ENCODE measurements at places on chromosomes 5 and 9.

GRCh38 chr5:140011297-140011802 is 31.7 kb downstream of the NRG2 start:
- DNase-seq, result no peak

DNA sequence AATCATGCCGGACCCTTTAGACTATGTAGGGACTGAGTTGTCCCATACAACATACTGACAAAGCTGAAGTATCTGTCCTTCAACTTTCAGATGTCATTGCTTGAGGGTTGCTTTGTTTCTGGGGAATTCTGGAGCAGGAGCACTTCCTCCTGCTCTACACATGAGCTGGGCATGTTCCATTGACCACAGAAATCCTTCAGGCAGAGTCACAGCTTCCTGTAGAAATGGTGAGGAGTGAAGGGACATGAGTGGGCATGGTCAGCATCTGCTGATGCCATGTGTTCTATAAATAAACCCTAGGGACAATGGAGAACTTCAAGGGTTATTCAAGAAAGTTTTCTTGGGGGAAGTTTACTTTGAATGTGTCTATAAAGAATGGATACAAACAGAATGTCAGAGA is 296.6 kb upstream of the FBXL7 start:
- DNase-seq, result peak; percentile 55

GRCh38 chr5:133457439-133458355 is 154.6 kb downstream of the FSTL4 start:
- no peak for DNase-seq

DNA sequence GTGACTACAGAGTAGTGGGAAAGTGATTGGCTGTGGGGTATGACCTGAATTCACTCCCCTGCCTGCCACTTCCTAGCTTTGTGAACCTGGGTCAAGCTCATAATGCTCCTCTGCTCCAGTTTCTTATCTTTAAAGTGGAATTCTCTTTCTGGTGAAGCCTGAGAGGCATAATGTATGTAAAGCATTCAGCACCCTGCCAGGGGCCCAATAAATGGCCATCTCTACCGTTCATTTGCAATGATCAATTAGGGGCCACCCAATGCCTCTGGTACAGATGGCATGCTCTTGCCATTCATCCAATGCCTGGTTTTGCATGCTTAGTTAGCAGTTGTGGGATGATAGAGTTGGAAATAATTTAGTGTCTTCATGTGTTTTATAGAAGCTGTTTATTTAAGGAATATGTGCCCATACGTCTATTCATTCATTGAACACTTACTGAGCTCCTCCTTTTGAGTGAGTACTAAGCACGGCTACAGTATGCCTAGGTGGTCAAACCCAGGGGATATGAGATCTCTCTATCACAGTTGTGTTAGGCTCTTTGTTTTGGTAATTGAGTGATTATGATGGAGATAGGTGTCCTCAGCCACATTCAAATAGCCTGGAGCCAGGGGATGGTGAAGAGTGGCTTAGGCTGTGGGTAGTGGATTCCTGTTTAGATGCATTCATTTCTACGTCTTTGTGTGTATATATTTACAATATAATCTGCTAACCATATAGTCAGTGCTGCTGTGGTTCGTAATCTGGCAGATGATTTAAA is 15.3 kb downstream of the ZNF462 start:
- DNase-seq, result no peak

- DNase-seq, result no peak
Measured at GRCh38 chr5:159274676-159275075, 11.6 kb downstream of the UBLCP1 start.

GRCh38 chr9:119788921-119789320 is 419.7 kb upstream of the BRINP1 start:
- DNase-seq, result no peak

GRCh38 chr9:112894699-112895098 is 4.0 kb upstream of the SLC46A2 start:
- no peak for DNase-seq

- no peak for DNase-seq
Measured at GRCh38 chr9:8677741-8678140, 878.2 kb upstream of the DMAC1 start.

- no peak for DNase-seq
Measured at GRCh38 chr5:172090976-172091547, 84.6 kb upstream of the FBXW11 start.

- DNase-seq, result no peak
Measured at GRCh38 chr5:111233052-111233374, 8.8 kb downstream of the CAMK4 start.

DNA sequence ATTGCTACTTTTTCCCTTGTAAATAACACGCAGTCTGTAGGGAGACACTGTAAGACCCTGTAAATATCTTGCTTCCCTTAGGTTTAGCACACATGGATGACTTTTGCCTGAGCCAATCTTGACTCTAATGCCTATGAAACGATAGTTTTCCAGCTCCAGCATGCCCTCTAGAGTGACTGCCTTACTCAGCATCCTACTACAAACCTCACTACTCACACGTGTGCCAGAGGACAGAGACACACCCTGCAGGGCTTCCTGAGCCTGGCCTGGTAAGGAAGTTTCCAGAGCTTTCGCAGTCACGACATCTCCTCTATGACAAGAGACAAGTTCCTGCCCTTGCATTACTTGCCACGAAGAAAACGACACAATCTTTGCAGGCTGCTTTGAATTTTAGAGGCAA is 138.1 kb downstream of the ATPSCKMT start:
- peak; percentile 72 for DNase-seq

DNA sequence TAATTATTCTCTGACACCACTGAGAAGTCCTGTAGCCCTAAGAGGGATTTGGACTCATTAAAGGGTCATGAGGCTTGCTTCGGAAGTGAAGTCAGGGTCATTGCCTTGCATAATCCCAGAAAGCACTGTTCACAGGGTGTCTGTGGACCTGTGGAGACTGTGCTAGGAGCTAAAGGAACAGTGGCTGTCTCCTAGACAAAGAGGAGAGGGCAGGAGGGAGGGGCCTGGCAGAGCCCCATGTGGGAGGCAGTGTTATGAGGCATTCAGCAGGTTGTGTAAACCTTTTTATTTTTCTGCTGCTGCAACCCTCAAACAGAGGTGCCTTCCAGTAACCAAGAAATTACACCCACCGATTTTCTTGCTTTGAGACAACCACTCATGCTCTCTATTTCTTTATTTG is 3.3 kb downstream of the TMEM174 start:
- DNase-seq, result no peak

GRCh38 chr5:117054911-117055310 is 480.3 kb upstream of the SEMA6A start:
- DNase-seq, result no peak

DNA sequence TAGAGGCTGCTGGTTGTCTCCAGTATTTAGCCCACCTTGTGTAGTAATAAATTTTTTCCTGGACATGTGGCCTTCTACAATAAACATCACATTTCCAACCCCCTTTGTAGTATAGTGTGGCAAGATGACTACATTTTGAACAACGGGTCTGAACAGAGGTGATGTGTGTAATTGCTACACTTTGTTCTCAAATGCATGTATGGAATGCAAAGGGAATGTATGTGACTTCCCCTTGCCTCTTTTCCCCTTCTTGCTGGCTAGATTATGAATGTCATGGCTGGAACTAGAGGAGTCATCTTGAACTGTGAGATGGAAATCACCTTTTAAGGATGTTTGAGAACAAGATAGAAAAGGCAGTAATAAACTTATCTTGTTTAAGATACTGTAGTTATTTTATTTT is 54.5 kb downstream of the PRR16 start:
- peak; percentile 25 for DNase-seq

GRCh38 chr5:24816206-24816605 is 171.4 kb upstream of the CDH10 start:
- DNase-seq, result no peak

DNA sequence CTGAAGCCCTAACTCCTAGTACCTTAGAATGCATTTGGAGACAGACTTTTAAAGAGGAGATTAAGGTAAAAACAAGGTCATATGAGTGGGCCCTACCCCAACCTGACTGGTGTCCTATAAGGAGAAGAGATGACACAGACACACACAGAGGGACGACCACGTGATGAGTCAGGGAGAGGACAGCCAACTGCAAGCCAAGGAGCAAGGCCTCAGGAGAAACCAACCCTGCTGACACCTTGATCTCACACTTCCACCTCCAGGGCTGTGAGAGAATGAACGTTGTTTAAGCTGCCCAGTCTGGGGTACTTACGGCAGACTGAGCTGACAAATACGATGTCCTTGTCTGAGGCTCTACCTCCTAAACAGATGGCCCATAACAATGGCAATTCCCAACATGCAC is 93.6 kb downstream of the ROR2 start:
- no peak for DNase-seq

- DNase-seq, result no peak
Measured at GRCh38 chr5:177131352-177132135, 2.0 kb upstream of the NSD1 start.

- peak; percentile 49 for DNase-seq
Measured at GRCh38 chr9:17216011-17216410, 81.2 kb downstream of the CNTLN start.

DNA sequence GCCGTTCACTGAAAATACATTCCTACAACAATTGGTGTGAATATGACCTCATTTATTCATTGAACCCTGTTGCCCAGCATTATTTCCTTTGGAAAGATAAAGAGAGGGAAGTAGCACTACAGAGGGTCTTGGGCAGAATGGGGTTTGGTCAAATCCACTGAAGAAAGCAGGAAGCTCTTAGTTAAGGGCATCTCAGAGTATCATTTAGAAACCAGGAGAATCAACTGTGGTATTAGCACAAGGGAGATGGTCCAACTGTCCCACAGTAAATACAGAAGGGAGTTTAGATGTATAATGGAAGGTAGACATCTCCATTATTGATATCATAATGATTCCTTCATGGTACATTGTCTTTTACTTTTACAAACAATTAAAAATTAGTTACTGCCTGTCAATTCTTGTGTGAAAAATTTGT is 47.1 kb downstream of the LIX1 start:
- no peak for DNase-seq

DNA sequence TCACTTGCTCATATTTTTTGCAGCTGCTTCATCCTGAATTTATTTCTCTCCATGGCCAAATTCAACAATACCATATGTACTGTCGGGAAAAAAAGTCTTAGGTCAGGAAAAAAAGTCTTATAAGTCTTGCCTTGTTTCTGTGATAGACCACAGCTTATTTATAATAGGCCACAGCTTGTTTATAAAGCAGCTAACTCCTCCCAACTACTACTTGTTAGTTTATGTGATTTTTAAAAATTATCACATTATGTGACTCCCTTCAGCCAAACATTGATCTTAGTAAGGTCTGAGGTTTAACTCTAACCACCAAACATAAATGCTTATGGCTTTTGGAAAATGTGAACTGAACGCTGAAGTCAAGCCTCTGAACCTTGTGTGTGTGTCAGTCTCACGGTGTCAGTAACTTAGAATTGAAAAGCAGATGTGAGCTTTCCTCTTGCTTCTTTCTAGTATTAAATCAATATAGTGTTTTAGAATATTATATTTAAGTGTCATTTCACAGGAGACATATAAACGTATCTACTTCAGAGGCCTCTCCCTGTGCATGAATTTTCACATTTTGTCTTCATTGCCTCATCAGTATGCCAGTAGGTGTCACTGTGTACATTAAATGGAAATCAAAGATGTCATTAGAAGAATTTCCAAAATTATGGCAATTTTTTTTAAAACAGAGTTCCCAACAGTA is 51.3 kb downstream of the SNX24 start:
- peak; percentile 43 for DNase-seq

DNA sequence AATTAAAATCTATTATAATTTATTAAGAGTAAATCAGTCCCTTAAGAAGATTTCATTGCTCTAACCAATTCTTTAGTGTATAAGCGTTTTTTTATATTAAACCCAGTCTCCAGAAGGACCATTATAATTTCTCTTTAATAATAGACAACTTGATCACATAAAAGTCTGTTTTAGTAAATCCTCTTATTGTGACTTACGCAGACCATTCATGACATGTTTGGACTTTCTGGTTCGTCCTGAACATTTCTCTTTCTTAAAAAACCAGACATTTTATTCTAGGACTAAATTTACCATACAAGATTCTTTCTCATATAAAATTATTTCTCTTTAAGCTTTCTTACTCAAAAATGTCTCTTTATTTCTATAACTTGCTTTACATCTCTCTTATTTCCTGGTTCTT is 196.2 kb upstream of the RAI14 start:
- DNase-seq, result no peak

DNA sequence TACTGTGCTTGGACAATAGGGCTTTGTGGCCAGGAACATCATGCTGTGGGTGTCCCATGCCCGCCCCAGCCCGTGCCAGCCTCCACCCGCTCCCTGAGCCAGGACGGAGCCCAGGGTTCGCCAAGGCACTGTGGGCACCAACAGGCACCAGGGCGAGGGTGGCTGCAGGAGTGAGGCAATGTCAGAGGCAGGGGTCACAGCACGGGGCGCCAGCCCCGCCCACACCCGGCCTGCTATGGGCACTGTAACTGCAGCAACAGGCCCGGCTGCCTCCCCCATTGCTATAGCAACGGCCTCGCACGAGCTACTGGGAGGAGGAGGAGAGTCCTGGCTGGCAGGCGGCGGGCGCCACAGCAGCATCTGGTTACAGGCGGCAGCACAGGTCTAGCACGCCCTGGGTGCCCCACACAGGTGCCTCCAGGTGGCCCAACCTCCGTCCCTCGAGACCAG is 2.5 kb downstream of the ABCA2 start:
- DNase-seq, result no peak

DNA sequence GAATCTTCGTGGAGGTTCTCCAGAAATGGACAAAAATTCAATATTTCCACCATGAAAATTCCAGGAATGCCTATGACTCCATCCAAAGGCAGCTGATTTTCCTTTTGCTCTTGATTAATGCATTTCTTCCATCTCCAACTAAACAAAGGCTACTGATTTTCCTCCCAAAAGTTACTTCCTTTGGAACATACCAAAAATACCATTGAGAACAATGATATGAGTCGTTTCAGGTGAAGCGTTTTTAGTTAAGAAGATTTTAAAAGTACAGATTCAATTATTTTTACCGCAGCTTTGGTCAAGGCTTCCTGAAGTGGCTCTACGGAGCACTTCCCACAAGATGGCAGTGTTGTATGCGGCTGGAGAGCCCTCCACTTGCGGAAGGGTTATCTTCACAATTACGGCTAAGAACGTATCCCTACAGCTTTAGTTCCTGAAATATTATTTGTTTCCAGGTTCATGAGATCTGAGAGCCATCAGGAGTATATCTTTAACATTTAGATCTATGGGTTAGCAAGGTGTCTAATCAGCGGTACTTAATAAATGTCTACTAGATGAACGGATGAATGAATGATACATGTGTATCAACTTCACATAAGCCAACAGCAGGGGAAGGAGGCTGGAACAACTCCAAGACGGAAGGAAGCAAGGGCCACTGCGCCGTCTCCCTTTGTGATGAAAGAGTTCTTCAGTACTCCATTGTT is 35.9 kb upstream of the ARSB start:
- DNase-seq, result peak; percentile 84

- no peak for DNase-seq
Measured at GRCh38 chr5:171330021-171330420, 21.0 kb downstream of the TLX3 start.

GRCh38 chr5:111294551-111294950 is 70.4 kb downstream of the CAMK4 start:
- no peak for DNase-seq

GRCh38 chr5:136079195-136079985 is 50.6 kb downstream of the TGFBI start:
- DNase-seq, result no peak
